HEK293T (cell line): ENCODE measurements at places on chromosomes 3 and 15.

DNA sequence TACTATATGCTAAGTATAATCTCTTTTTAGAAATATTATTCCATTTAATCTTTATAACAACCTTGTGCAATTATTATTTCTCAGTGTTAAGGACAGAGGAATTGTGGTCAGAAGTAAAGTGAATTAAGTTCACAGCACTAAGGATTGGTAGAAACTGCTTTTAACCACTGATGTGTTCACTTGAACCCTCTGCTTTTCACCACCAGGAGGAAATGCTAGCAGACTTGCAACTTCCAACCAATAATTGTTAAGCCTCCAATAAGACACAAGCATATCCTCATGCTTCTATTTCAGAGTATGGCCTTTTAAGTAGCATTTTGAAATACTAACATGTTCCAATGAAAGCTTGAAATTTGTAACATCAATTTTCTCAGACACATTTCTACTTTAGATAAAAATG, 527.4 kb downstream of the SI start:
- DNase-seq: peak; percentile 8

GRCh38 chr3:149738876-149739275, 13.4 kb downstream of the COMMD2 start:
- no peak for DNase-seq

DNA sequence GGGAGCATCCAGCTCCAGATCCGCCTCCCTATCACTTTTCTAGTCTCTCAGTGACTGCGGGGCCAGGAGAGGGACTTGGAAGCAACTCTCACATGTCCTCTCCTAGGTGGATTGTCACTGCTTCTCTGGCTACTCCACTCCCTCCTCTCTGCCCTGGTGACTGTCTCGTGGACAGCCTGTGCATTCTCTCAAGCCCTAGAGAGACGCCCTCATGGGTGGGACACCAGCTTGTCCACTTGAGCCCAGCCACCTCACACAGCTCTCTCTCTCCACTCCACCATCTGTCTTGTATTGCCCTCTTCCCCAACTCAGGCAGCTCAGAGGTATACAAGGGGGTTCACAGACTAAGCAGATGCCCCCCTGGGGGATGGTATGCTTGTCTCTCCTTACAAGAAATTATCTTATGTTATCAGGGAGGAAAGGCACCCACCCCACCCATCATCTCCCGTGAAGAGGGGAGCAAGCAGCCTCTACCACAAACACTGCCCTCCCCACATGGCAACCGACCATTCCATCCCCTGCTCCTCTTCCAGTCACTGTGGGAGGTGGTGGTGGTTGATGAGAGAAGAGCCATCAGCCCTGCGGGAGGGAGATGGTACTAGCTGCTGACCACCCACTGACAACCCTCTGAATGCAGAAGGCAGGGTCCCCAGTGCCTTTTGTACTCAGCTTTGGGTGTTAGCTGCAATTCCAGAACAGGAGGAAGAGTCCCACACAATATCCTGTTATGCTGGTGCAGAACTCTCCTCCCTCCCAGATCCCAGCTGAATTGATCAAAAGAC, 15.5 kb upstream of the LOXL1 start:
- no peak for DNase-seq

DNA sequence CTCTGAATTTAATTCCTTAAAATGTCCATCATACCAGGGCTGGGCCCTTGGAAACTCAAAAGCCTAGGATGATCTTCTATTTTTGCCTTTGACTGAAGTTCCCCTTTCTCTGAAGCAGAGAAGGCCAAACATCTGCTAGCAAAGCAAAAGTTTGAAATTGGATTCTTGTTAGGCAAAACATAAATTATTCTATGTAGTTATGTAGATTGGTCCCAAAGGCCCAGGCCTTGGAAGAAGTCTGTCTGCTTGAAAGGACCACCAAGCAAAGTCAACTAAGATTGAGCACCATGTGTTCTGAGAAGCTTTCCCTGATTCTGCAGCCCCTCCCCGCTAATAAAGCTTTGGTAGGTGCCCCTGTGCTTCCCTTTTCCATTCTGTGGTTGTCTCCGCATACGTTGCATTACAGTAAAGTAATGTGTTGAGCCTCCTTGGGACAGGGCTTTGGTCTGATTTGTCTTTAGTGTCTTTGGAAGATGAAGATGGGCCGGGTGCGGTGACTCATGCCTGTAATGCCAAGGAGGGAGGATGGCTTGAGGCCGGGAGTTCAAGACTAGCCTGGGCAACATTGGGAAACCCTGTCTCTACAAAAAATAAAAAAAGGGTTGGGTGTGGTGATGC, 56.4 kb downstream of the RPL39L start:
- no peak for DNase-seq

DNA sequence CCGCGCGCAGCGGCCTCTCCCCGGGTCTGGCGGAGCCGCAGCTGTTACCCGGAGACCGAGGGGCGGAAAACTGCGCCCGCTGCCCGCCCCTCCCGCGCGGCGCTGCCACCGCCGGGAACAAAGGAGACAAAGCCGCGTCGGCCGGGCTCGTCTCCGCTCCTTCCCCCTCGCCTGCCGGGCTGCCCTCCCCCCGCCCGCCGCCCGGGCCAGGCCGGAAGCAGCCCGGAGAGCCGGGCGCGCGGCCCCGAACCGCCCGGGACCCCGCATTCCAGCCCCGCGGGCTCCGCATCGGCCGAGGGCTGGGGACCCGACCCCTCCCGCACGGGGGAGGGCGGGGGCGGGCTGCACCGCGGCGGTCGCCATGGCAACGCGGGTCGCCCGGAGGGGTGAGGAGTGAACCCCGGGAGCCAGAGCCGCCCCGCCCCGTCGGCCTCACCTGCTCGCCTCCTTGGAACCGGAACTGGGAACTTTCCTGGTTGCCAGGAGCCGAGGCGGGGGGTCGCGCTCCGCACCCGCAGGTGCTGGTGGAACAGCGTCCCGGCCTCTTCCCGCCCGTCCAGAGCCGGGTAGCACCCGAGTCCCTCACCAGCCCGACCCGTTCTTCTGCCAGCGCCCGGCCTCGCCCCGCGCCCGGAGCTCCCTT, 448 bp downstream of the PLXNB1 start:
- peak; percentile 70 for DNase-seq

- DNase-seq: no peak
These were observed 324.2 kb upstream of the TGFBR2 start for GRCh38 chr3:30282154-30282696.

- no peak for DNase-seq
These were observed 17.5 kb upstream of the KCTD6 start for GRCh38 chr3:58474348-58474911.

GRCh38 chr3:51559411-51559888, 20.9 kb downstream of the RAD54L2 start:
- DNase-seq: no peak

DNA sequence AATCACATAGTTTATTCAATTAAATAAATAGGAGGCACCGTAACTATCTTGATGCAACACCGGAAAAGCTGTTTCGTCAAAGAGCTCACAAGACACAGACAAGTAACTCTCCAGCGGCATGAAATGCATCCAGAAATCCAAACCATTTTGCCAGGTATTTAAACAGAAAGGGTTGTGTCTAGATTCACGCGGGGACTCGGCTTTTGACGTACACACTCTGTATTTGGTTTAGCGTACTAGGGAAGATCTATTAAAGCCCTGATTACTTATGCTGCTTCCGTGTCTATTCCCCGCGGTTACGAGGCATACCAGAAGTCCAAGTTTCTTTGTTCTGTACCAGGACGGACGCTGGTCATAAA, 718 bp downstream of the BNIP2 start:
- no peak for DNase-seq

GRCh38 chr3:124168271-124168670, 176.3 kb upstream of the ROPN1 start:
- DNase-seq: no peak

DNA sequence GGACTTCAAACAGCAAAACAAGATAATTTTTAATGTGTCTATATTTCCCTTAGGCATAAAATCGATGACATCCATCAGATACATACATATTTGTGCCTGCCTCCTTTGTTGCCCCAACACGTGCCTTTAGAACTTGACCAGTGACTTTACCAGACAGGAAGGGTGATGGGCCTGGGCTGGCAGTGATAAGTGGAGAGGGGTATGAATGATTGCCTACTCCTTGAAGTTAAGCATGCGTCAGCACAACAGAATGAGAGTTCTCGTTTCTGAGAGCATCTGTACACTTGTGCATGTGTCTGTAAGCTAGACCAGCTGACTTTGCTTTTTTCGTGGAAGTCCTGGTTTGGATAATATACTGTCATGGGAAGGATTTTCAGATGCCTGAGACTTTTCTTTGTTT, 54.9 kb upstream of the COL6A6 start:
- no peak for DNase-seq

- no peak for DNase-seq
These were observed 72.3 kb downstream of the SLC12A8 start for GRCh38 chr3:125140011-125140817.

DNA sequence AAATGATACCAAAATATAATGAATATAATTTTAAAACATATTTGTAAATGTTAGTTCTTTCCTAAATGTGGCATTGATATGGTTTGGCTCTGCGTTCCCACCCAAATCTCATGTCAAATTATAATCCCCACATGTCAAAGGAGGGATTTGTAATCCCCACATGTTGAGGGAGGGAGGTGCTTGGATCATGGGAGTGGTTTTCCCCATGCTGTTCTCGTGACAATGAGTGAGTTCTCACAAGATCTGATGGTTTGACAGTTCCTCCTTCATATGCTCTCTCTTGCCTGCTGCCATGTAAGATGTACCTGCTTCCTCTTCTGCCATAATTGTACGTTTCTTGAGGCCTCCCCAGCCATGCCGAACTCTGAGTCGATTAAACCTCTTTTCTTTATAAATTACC, 12.0 kb downstream of the CGGBP1 start:
- DNase-seq: no peak

DNA sequence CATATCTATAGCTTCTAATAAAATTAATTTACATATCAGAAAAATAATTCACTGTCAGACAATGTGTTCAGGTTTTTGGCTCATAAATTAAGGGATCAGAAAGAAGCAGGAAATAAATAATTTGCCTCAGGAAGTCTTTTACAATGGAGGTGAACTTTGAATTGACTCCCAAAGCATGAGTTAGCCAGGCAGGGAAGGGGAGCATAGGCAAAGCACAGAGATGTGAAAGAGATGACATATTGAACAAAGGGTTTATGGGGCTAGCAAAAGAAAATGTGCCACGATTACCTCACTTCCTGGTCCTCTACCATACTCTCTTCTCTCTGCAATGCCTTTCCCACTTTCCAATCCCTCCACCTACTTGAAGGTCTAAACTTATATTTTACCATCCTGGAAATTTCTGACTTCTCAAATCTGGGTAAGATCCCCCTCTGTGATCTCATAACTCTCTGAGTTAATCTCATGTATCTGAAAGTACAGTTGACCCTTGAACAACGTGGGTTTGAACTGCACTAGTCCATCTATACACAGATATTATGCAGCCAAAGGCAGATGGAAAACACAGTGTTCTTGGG, 4.1 kb upstream of the HEXA start:
- no peak for DNase-seq

GRCh38 chr3:29887451-29887850, 606.6 kb downstream of the RBMS3 start:
- no peak for DNase-seq
